ENCODE measurements at places on chromosomes 7 and 10.

DNA sequence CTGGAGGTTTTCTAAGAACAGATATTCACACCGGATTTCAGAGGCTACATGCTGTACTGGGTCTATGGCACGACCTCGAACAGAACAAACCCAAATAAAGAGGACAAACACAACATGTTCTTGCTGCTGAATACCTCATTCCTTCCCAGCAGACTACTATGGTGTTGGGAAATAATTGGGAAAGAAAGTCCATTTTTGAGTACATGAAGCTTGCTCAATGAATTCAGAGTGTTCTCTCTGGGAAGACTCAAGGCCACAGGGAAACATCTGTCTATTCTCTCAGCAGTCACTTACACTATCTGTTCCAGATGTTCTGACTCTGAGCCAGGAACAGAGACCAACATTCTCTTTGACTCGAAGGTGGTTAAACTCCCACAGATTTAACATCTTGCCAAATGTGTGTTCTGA lies 30.9 kb downstream of the LAMB1 start:
- no peak for DNase-seq

- no peak for DNase-seq
Observed at GRCh38 chr7:74572301-74572979, 85.1 kb upstream of the GTF2I start.

- no peak for DNase-seq
Observed at GRCh38 chr7:92614660-92615174, 24.5 kb upstream of the FAM133B start.

- no peak for DNase-seq
Observed at GRCh38 chr7:88089561-88089960, 130.3 kb downstream of the SRI start.

- peak; percentile 9 for DNase-seq
Observed at GRCh38 chr10:373526-374309, 238.5 kb downstream of the ZMYND11 start.

GRCh38 chr10:30176182-30176581 lies 116.8 kb upstream of the JCAD start:
- no peak for DNase-seq

GRCh38 chr10:93299606-93300287 lies 182.4 kb downstream of the MYOF start:
- no peak for DNase-seq

DNA sequence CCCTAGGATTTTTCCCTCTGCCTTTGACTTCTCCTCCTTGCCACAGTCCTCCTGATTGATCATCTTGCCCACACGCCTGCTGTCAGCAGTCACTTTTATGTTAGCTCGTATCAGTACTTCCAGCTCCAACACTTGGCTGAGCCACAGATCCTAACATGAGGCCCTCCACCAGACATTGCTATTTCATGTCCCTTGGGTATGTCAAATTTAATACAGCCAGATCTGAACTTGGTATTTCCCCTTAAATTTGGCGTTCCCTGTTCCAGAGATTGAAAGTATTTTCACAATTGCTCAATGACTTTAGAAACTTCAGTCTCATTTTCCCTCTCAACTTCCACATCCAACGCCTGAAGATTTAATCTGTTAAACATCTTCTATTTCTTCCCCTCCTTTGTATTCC lies 140.4 kb downstream of the RNLS start:
- no peak for DNase-seq

- no peak for DNase-seq
Observed at GRCh38 chr10:45375716-45376231, 1.8 kb downstream of the ALOX5 start.

GRCh38 chr10:88986549-88987242 lies 3.9 kb upstream of the FAS start:
- no peak for DNase-seq
